ENCODE measurements at places on chromosomes 11 and 22.

DNA sequence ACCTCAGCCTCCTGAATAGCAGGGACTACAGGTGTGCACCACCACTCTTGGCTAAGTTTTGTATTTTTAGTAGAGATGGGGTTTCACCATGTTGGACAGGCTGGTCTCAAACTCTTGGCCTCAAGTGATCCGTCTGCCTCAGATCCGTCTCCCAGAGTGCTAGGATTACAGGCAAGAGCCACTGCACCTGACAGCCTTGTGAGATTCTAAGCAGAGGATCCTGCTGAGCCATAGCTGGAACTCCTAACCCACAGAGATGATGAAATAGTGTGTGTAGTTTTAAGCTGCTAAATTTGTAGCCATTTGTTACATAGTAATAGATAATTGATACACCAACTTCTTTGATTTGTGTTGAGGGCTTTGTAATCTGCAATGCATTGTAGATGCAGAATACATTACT, 51.1 kb downstream of the CLMP start:
- no peak for DNase-seq

- no peak for DNase-seq
Measured at GRCh38 chr22:40651057-40651456, 14.5 kb upstream of the MRTFA start.

GRCh38 chr11:61969391-61969758, 1.9 kb upstream of the FTH1 start:
- DNase-seq: no peak

DNA sequence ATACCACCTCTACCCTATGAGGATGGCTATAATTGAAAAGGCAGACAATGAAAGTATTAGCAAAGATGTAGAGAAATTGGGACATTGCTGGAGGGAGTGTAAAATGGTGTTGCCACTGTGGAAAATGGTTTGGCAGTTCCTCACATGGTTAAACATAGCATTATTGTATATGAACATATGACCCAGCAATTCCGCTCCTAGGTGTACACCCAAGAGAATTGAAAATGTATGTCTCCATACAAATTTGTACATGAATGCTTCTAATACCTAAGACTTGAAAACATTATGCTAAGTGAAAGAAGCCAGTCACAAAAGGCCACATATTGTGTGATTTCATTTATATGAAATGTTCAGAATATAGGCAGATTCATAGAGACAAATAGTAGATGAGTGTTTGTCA, 10.0 kb downstream of the SLCO2B1 start:
- no peak for DNase-seq

- no peak for DNase-seq
Measured at GRCh38 chr11:117175104-117175503, 3.4 kb upstream of the SIDT2 start.

- peak; percentile 78 for DNase-seq
Measured at GRCh38 chr11:76152086-76152681, 54.1 kb downstream of the WNT11 start.

GRCh38 chr11:120376547-120377182, 40.5 kb downstream of the ARHGEF12 start:
- no peak for DNase-seq

- no peak for DNase-seq
Measured at GRCh38 chr22:43176090-43176489, 10.8 kb downstream of the TTLL12 start.

GRCh38 chr11:316031-316701, 2.3 kb downstream of the IFITM1 start:
- no peak for DNase-seq

- DNase-seq: no peak
Measured at GRCh38 chr11:64970731-64971151, 1.2 kb downstream of the MAJIN start.

DNA sequence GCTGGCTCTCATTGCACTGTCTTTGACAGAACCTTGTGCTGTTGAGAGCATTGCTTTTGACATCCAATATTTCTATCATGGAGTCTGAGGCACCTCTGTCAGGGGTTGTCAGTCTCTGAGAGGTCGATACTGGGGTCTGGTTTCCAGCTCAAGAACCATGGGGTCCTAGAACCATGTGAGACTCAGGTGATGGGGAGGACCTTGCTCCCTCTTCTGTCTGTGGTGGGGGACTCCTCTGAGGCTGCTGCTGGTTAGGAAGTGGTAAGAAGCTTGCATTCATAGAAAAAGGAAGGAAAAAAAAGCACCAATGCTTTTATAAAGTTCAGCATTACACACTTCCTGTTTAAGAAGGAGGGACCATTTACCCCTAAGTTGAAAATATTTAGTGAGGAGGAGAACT, 91.8 kb upstream of the CD44 start:
- no peak for DNase-seq

- peak; percentile 86 for DNase-seq
Measured at GRCh38 chr11:58334708-58335107, 24.2 kb downstream of the OR5B17 start.

GRCh38 chr11:72039856-72040401, 40.4 kb downstream of the NUMA1 start:
- DNase-seq: no peak

- DNase-seq: no peak
Measured at GRCh38 chr11:1233351-1234053, 10.6 kb downstream of the MUC5B start.

GRCh38 chr22:23183061-23183698, 2.9 kb downstream of the BCR start:
- peak; percentile 31 for DNase-seq

- peak; percentile 56 for DNase-seq
Measured at GRCh38 chr11:133947321-133947756, 9.4 kb downstream of the IGSF9B start.

GRCh38 chr11:29432719-29433325, 584.0 kb downstream of the KCNA4 start:
- DNase-seq: peak; percentile 29

GRCh38 chr11:1352696-1353382, 36.9 kb upstream of the BRSK2 start:
- no peak for DNase-seq

DNA sequence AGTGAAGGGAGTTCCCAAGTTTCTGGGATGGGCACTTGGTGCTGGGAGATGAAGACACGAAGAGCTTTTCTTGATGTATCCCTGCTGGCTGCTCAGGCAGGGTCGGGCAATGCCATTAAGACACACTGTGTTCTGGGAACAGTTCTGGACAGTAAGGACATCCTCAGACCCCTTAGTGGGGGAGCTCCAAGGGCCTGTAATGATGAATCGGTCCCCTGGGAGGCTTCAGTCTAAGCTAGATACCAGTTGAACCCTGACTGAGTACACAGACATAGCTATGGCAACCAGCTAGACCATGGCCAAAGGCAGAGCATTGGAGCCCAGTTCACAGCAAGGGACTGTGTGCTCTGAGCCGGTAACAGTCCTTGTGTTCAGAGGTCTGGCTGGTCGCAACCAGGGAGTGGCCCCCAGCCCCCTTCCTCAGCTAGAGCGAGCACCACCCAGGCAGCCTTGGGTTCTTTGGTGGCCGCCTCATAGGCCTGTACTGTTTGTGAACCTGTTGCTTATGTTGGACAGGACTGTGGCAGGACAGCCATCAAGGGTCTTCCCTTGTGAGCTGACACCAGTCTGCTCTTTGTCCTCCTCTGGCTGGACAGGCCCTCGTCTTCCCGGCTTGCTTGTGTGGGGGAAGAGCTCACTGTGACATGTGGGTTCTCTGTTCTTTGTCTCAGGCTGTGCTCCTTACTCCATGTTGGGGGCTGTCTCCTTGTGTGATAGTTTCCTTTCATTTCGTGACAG, 25.0 kb downstream of the MED15 start:
- DNase-seq: peak; percentile 55

- DNase-seq: no peak
Measured at GRCh38 chr11:105829084-105829483, 193.0 kb downstream of the MSANTD4 start.

- no peak for DNase-seq
Measured at GRCh38 chr11:88288560-88288959, 49.0 kb downstream of the CTSC start.

DNA sequence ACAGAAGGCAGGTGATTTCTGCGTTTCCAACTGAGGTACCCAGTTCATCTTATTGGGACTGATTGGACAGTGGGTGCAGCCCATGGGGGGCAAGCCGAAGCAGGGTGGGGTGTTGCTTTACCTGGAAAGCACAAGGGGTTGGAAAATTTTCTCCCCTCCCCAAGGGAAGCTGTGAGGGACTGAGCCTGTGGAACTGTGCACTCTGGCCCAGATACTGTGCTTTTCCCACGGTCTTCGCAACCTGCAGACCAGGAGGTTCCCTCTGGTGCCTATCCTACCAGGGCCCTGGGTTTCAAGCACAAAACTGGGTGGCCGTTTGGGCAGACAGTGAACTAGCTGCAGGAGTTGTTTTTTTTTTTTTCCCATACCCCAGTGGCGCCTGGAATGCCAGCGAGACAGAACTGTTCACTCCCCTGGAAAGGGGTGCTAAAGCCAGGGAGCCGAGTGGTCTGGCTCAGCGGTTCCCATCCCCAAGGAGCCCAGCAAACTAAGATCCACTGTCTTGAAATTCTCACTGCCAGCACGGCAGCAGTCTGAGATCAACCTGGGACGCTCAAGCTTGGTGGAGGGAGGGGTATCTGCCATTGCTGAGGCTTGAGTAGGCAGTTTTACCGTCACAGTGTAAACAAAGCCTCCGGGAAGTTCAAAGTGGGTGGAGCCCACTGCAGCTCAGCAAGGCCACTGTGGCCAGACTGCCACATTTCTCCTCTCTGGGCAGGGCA, 97.2 kb downstream of the JRKL start:
- peak; percentile 22 for DNase-seq

- DNase-seq: no peak
Measured at GRCh38 chr22:43447380-43447779, 35.6 kb downstream of the MPPED1 start.

- DNase-seq: peak; percentile 31
Measured at GRCh38 chr22:32545801-32546200, 71.2 kb downstream of the FBXO7 start.

DNA sequence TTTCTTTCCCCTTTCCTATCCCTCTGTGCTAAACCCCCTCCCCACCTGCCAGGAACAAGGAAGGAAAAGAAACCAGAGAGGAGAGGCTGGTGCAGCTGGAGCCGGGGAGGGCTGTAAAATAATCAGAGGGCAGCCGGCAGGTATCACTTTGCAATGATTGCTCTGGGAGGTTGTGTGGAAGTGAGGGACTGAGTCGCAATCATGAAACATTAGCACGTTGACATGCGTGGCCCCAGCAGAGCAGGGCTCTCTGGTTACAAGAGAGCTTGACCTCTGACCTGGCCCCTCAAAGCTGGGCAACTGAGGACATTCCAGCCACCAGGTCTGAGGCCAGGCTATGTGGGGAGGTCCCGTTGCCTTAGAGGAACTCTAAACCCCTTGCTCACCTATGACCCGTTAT, 170.8 kb upstream of the BDNF start:
- DNase-seq: no peak

DNA sequence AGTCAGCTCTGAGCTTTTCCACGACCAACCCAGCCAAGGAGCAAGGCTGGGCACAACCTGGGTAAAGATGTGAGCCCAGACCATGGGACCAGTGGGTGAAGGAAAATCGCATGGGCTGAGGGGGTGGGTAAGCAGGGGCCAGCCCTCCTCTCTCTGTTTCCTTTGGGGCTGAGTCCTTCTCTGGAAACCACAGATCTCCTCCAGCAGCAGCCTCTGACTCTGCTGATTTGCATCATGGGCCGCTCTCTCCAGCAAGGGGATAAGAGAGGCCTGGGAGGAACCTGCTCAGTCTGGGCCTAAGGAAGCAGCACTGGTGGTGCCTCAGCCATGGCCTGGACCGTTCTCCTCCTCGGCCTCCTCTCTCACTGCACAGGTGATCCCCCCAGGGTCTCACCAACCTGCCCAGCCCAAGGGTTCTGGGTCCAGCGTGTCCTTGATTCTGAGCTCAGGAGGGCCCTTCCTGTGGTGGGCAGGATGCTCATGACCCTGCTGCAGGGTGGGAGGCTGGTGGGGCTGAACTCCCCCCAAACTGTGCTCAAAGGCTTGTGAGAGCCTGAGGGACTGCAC, 67.8 kb downstream of the GGTLC2 start:
- no peak for DNase-seq

- no peak for DNase-seq
Measured at GRCh38 chr22:44068422-44069191, 44.5 kb downstream of the PARVB start.

DNA sequence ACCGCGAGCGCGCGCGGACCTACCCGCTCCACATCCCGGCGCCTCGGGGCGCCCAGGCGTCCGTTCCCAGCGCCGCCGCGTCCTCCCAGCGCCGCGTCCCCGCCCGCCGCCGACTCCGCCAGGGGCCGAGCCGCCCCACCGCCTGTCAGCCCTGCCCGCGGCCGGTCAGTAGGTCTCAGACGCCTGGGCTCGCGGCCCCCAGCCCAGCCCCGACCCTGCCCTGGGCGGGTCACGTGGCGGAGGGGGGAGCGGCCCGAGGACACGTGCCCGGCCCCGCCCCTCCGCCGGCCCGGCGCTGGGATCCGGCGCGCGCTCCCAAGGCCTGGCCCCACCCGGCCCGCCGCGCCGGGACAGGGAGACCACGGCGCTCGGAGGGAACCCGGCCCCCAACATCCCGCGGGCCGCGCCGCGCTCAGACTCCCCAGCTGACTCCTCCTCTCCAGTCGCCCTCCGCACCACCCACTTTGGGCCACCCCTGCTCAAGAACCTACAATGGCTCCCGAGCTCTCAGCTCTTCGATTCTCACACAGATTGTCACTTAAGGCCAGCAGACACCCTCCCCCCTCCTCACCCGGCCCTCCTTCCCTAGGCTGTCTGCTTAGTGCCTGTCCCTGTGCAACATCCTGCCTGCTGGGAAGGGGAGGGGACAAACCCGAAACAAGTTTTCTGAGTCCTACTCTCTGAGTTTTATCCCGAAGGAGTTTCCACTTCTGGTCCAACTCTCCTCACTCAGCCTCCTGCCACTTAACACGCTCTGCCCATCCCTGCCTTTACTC, at the start of gene RAB3IL1:
RAB3IL1 (minus strand) TSS at position 233 of the 776 bp plus-strand sequence; CDS start at position 34, 199 bp downstream.
- DNase-seq: peak; percentile 61

DNA sequence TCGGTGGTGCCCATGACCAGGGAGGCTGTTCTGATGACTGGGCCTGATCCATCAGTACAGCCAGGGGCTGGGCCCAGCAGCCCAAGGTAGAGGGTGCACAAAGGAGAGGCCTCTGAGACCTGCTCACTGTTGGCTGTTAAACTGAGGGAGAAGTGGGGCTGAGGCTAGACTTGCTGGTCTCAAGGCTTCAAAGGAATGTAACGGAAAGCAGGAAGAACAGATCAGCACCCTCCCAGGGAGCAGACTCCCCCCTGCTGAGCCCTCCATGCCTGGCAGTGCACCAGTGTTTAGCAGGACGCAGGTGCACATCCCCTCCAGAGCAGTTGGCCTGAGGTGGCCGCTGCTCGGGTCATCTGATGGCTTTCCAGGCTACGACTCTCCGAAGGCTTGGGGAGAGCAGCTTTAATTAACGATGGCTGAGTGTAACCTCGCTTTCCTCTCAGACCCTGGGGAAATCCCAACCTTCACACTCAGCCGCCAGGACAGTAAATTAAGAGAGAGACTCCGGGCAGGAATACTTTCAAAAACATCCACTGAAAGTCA, 255.7 kb upstream of the NARS2 start:
- DNase-seq: no peak

GRCh38 chr22:19515654-19516377, 8.4 kb downstream of the CLDN5 start:
- no peak for DNase-seq

GRCh38 chr11:86246293-86246675, 1.7 kb downstream of the EED start:
- DNase-seq: no peak

All from fibroblast of skin of scalp (primary cell).